ENCODE measurements at places on chromosomes 5 and 9.
A peak's percentile ranks its signal among the peaks of the same experiment; 100 is the strongest.

DNA sequence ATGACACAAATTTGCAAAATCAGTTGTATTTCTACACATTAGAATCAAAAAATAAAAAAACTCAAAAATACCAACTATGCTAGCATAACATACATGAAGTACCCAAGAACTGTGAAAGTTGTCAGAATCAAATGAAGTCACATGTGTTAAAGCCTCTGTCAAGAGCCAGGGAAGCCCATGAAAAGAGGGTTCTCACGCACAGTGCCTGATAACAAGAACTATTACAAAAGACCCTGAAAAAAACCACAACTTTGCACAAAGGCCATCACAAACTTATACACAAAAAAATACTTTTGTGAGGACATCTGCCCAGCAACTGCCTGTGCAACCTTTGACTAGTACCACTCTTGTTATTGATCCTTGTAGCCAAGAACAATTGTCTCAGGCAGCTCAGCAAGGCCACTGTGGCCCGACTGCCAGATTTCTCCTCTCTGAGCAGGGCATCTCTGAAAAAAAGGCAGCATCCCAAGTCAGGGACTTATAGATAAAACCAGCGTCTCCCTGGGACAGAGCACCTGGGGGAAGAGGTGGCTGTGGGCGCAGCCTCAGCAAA lies 28.9 kb upstream of the HNRNPA0 start:
- no peak for DNase-seq

DNA sequence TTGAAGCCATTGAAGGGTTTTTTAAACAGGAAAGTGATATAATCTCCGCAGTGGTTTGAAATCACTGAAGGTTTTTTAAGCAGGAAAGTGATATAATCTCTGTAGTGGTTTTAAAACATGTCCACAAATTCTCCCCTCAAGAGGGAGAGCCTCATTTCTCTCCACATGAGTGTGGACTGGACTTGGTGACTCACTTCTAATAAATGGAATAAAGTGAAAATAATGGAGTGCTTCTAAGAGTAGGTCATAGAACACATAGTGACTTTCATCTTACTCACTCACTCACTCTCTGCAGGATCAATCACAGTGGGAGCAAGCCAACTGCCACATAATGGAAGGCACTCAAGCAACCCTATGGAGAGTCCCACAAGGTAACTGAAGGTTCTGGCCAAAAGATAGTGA lies 12.0 kb downstream of the CTNNAL1 start:
- no peak for DNase-seq

GRCh38 chr5:175864296-175864695 lies 7.1 kb upstream of the CPLX2 start:
- DNase-seq, result no peak

- DNase-seq, result no peak
Measured at GRCh38 chr5:35354751-35355150, 124.5 kb upstream of the PRLR start.

DNA sequence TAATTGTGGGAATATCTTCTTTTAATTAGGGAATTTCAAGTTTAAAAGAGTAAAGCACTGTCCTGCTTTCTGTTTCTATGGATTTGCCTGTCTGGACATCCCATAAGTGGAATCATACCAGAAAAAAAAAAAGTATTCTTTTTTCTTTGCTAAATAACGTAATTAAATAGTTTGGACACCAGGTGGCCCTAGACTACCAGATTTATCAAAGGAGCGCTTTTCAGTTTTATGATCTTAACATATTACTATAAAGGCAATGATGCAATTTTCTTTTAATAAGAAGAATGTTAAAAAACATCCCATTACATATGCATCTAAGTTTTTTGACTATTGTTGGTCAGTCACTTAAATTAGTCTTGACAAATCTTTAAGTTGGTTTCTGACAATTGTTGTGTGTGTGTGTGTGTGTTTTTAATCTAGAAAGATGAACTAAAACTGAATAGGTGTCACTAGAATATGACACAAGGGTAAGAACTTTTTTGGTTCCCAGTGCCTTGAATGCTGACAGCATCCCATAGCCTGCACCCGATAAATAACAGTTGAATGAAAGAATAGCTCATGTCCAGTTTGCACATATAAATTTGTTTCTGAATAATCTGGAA lies 49.5 kb downstream of the C5orf22 start:
- no peak for DNase-seq

GRCh38 chr5:57232293-57233033 lies 58.6 kb downstream of the GPBP1 start:
- DNase-seq, result no peak

DNA sequence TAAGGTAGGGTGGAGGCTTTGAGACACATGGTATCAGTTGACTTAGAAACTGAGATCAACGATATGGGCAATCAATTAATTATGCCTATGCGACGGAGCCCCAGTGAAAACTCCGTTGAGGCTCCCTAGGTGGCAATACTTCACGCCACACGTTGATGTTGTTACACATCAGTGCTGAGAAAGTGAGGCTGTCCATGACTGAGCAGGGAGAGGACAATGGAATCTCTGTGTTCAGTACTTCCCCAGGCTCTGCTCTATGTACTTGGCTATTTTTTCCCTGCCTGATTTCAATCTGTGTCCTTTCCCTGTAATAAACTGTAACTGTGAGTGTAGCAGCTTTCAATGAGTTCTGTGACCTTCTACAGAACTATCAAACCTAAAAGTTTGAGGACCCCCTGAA lies 211.7 kb downstream of the SNCAIP start:
- DNase-seq, result no peak

DNA sequence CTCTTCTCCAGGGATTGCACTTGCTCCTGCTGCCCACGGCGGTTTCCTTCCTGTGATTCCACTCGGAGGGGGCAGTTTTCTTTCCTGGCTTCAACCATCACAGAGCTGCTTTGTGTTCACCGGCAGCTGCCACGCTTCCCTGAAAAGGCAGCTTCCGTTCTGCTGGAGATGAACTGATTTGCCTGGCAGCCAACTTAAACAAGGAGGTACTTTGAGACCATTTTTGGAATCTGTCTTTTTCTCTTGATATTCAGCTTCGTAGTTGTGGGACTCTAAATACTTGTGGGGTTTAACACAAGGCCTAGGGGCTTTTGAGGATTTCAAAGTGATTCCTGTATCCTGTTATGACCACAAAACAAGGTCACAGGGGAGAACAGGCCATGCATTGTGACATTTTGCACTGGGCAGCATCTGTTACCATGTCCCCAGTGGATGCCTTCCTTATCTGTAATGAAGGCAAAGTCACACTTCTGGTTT lies 192.0 kb downstream of the MTRR start:
- DNase-seq, result no peak

- no peak for DNase-seq
Measured at GRCh38 chr5:95760273-95761191, 29.4 kb downstream of the RHOBTB3 start.

- DNase-seq, result peak; percentile 84
Measured at GRCh38 chr5:54646356-54647101, 129.0 kb downstream of the SNX18 start.

DNA sequence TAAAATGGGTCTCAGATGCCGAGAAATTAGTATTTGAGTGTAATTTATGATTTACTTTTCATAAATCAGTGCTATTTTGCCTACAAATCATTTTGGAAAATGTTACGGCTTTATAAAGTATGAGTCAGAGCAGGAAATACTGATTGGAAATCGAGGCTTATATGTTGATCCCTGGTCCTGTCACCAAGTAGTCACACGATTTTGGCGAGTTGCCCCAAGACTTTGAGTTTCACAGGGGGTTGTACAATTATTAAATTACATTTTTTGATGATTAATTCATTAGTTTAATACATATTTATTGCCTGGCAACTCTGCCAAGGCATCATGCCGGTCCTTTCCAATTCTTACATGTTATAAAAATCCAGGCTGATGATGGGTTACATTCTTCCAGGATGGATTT lies 443.9 kb upstream of the KLF4 start:
- DNase-seq, result no peak

DNA sequence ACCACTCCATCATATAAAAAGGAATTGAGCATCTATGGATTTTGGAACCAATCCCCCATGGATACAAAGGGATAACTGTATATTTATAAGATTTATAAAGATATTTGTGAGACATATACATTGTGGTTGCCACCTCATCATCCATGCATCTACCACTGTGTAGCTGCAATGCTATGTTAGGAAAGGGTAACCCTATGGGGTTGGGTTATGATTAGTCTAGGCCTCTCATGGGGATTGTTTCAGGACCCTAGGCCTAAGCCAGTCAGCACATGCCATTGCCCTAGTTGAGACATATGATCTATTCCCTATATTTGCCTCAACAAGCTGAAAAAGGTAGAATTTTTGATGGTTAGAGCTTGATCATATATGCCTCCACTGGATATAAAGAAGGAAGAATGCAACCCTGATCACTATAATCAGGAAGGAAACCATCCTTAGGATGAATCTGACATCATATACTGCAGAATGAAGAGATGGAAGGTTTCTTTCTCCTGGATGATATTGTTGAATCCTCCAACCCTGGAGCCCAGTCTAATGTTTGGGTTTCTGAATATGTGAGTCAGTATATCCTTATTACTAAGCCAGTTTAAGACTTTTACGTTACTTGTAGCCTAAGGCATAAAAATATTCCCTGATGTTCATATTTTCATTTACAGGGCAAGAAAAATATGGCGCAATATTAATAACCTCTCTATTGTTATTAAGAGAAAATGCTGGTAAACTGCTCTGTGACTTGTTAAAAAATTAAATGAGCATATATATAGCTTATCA lies 94.2 kb downstream of the ADAMTS19 start:
- DNase-seq, result no peak

DNA sequence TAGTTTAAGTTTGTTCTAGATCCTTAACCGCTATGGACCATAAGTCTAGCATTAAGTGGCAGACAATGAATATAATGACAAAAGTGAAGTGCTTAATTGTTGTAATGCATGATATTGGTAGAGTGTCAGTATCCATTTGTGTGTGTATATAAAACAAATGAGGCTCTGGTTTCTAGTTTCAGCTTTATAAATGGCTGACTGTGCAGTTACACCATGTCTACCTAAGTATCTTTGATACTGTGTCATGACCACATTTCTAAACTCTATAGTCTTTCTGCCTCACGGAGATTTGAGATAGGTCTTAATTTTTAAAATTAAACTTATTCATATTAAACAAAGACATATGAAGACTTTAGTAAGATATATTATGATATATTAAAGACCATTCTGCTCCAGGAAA lies 92.0 kb downstream of the SPEF2 start:
- DNase-seq, result no peak

- DNase-seq, result no peak
Measured at GRCh38 chr5:42759456-42759855, 2.8 kb downstream of the CCDC152 start.

GRCh38 chr5:51544031-51544785 lies 161.0 kb downstream of the ISL1 start:
- DNase-seq, result no peak

GRCh38 chr5:90153031-90153430 lies 256.5 kb downstream of the CETN3 start:
- DNase-seq, result no peak

GRCh38 chr9:20508242-20508641 lies 114.1 kb downstream of the MLLT3 start:
- no peak for DNase-seq

- DNase-seq, result no peak
Measured at GRCh38 chr5:59130431-59130830, 547.6 kb downstream of the RAB3C start.

DNA sequence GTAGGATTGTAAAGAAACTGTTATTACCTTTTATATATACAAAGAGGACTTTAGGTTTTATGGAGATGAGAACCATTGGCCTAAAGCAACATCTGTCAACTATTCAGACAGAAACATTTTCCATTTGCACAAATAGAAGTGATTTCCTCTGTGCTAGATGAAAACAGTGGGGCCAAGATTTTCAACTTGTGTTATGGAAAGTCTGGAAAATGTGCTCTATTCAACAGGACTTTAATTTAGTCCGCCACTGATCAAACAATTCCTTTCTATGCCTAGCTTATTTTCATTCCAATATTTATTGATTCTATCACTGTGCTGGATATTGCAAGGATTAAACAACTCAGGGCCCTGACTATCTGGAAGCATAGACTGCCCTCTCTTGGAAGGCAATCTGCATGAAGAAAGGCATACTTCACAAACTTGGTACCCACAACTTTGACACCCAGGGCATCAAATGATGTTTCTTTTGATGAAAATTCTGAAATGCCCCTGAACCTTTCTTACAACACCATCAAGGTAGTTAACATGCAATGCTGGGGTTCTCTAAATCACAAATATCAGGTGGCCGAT lies 126.6 kb upstream of the HMHB1 start:
- DNase-seq, result no peak

- DNase-seq, result no peak
Measured at GRCh38 chr9:124449381-124450151, 685 bp upstream of the ADGRD2 start.

- no peak for DNase-seq
Measured at GRCh38 chr5:149526845-149527590, 24.2 kb downstream of the CSNK1A1 start.

GRCh38 chr9:36911601-36912412 lies 122.3 kb downstream of the PAX5 start:
- DNase-seq, result no peak

DNA sequence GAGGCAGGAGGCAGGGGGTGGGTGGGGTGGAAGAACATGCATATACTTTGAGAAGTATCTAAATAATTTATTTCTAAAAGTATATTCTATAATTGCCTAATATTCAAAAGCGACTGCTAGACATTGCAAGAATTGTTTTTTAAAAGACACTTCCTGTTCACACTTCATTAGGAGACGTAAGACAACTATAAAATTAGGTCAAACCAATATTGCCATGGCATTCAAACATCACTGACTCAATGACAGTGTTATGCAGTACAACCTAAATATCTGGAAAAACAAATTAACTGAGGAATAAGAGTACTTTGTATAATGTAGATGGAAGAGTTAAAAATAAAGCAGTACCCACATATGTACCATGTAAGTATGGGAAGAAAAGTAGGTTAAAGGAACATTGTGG lies 4.5 kb downstream of the CCNH start:
- DNase-seq, result no peak

- no peak for DNase-seq
Measured at GRCh38 chr5:75640395-75640794, 29.1 kb downstream of the ANKDD1B start.

DNA sequence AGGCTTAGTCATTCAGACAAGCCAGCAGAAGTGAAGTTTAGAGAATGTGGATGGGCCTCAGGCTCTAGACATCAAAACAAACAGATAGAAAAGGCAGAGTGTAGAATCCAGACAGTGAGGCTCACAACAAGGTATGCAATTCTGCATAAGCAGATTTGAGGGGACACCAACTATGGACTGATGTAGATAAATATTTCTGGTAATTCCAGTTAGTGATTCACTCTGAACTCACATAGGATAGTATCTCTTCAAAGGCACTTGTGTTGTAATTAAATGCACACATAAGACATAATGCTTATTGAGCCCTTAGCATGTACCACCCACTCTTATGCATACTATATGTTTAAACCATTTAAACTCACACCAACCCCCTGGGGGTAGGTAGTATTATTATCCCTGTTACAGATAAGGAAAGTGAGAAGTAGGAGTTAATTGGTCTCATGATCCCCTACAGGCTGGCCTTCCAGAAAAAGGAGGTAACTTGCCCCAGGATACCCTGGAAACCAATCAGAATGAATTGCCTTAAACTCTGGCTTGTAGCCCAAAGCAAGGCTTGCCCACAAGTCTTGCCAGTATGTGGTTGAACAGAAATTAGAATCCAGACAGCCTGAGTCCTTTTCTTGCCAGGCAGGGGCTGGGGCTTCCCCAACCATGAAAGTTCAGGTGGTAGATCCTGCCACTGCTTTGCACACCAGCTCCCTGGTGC lies 39.5 kb upstream of the HSPB3 start:
- DNase-seq, result no peak
